ENCODE measurements at places on chromosomes 2 and 18. TPM values are rescaled to one million over a fixed set of nuclear protein-coding genes. Genes with fewer than 3 reads are reported as not detected.

DNA sequence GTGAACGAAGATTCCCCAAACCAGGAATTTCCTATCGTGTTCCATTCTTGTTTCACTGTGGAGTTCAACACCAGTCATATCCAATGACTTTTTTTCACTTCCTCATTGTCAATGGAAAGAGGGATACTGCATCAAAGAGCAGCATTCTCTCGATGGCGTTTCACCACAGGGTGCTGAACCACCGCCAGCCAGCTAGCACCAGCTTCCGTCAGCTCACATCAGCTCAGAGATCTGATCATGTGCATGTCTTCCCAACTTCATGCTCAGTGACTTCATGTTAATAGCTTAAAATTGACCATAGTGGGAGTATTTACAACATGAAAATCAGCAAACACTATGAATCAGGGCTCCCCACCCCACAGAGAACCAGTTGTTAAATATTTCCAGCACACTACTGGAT is 359.9 kb downstream of the TNS1 start:
- no peak for DNase-seq
- no peaks in the 10 kb centered on the region for H3K27me3 ChIP-seq
- H3K27ac ChIP-seq, result no peak overlapping the region
- no peaks in the 10 kb centered on the region for H3K36me3 ChIP-seq
- no peak overlapping the region for H3K4me3 ChIP-seq

DNA sequence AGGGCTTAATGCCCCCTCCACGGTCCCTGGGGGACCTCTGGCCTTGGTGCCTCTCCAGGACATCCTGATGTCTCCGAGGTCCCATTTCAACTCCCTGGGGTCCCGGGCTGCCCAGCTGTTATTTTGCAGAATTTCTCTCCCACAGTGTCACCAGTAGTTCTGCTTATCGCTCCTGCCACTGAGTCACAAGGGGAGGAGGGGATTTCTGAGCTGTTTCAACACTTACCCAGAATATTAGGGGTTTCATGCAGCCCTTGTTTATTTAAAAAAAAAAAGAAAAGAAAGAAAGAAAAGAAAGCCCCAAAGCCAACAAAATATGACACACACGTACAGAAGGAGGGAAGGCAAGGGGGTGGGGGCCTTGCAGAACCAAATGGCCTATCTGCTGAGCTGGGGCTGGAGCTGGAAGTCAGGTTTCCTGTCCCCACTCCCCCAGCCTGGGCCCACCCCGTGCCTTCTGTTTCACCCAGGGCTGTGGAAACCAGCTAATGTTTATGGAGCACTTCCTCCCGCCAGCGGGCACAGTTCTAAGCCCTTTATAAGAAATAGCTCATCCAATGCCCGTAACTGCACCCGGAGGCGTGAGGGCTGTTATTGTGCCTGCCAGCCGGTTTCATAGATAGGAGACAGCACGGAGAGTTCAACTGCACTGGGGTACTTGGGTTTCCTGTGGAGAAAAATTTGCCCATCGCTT is 8.4 kb upstream of the ARID5A start:
- no peaks in the 10 kb centered on the region for H3K36me3 ChIP-seq
- H3K27ac ChIP-seq, result peak overlapping the region; percentile 92
- H3K4me1 ChIP-seq, result peaks cover 85% of the 10 kb centered on the region
- no peaks in the 10 kb centered on the region for H3K27me3 ChIP-seq
- H3K4me3 ChIP-seq, result peak overlapping the region; percentile 79
- DNase-seq, result peak; percentile 89

GRCh38 chr2:241179899-241180298 is 8.6 kb upstream of the ANO7 start:
- H3K4me3 ChIP-seq, result no peak overlapping the region
- H3K36me3 ChIP-seq, result peaks cover 36% of the 10 kb centered on the region
- peaks cover 10% of the 10 kb centered on the region for H3K4me1 ChIP-seq
- H3K27ac ChIP-seq, result peak overlapping the region; percentile 63

DNA sequence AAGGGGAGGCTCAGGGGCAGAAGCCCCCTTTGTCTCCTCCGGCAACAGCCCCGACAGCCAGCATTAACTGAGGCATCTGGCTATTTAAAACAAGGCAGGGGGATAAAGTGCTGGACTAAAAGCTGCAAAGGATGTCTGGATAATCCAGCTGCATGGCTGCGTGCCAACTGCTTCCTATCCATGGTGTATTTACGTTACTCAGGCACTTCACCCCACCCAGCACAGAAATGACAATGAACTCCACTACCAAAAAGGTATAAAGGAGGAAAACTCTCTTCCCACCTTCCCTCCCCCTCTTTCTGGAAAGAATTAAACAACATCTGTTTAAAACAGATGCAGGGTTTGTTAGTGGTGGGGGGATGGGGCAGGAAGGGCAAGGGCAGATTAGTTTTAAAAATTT is 82.5 kb downstream of the SPRED2 start:
- no peak overlapping the region for H3K27ac ChIP-seq
- H3K36me3 ChIP-seq, result no peaks in the 10 kb centered on the region
- peaks cover 3% of the 10 kb centered on the region for H3K27me3 ChIP-seq

- no peak overlapping the region for H3K27ac ChIP-seq
- peaks cover 22% of the 10 kb centered on the region for H3K27me3 ChIP-seq
- no peak for DNase-seq
- no peak overlapping the region for H3K4me3 ChIP-seq
- no peaks in the 10 kb centered on the region for H3K4me1 ChIP-seq
Measured at GRCh38 chr18:44659771-44660170, 20.9 kb upstream of the SETBP1 start.

GRCh38 chr18:31920277-31920676 is 22.7 kb downstream of the TRAPPC8 start:
- no peak overlapping the region for H3K27ac ChIP-seq
- peaks cover 7% of the 10 kb centered on the region for H3K4me1 ChIP-seq
- H3K36me3 ChIP-seq, result peaks cover 20% of the 10 kb centered on the region
- H3K27me3 ChIP-seq, result no peaks in the 10 kb centered on the region
- DNase-seq, result no peak

GULP1 gene
- not detected for total RNA-seq

CRYGC gene
- total RNA-seq, result not detected

DNA sequence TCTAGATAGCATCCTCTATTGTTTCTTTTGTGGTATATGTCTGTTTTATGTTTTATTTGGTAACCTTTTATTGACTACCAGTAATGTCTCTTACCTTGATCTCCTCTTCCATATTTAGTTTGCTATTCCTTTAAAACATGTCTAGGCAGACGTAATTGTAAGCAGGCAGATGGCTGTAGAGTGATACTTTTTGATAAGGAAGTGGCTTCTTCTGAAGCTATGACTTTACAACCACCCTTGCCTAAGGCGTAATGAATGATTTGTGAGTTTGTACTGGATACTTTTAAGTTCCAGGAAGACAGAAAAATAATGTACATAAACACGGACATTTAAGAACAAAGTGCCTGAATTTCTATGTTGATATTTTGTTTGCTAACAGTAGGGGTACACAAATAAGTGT is 85.6 kb downstream of the ZNF804A start:
- no peaks in the 10 kb centered on the region for H3K4me1 ChIP-seq
- no peak for DNase-seq
- H3K27ac ChIP-seq, result no peak overlapping the region
- H3K36me3 ChIP-seq, result no peaks in the 10 kb centered on the region
- H3K4me3 ChIP-seq, result no peak overlapping the region
- no peaks in the 10 kb centered on the region for H3K27me3 ChIP-seq

GRCh38 chr2:231190531-231191197 is 7.8 kb upstream of the ARMC9 start:
- DNase-seq, result no peak
- no peaks in the 10 kb centered on the region for H3K4me1 ChIP-seq
- no peak overlapping the region for H3K4me3 ChIP-seq

ATP6V1B1 gene
- not detected for total RNA-seq

DNA sequence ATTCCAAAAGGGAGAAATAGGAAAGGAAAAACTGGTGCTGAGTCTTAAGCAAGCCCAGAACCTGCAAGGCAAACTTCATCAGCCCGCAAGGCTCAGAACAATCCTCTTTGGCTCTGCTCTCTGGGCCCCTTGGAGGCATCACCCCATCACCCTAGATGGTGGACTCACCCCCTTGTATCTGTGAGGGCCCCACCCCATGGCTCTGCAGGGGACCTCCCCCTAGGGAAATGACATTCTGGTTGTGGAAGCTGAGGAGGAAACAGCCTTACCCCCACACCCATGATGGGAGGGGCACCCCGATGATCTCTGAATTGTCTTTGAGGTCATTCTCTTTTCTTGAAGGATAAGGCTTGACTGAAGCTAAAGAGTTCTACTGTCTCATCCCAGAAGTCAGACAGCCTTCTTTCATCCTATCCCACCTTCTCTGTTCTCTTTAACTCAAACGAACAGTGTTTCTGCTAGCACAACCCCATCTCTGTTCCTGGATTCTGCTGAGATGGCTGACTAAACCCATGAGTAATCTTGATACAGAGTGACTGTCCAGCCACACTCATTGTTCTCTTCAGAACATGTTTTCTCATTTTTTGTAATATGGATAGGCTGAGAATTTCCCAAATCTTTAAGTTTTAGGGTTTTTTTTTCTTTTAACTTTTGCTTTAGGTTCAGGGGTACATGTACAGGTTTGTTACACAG is 492.1 kb upstream of the MYT1L start:
- no peak overlapping the region for H3K27ac ChIP-seq
- no peak overlapping the region for H3K4me3 ChIP-seq
- DNase-seq, result no peak

DNA sequence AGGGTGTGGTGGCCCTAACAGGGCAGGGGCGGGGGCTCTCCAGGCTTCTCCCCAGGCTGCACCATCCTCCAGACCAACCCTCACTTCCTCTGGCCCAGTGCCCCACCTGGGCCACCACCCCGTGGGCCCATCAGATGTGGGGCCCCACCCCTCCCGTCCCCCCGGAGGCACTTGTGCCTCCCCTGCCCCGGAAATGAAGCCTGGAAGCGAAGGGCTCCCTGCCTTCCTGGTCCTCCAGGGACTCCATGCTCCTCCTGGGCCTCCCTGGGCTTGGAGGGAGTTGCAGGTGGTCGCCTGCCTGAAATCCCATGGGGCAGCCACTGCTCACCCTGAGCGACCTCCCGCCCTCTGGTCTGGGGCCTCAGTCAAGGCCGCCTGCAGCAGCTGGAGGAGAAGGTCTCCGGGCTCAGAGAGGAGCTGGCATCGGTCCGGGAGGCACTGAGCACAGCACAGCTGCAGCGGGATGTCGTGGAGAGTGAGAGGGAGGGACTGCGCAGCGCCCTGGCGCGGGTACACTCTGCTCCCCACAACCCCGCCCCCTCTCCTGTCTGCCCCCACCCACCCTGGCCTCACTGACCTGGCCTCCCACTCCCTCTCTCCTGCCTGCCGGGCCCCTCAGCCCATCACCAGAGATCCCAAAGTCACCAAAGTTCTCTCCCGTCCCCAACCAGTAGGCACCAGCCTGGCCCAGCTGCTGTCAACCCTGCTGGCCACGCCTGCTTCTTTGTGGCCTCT is 28.0 kb downstream of the CROCC2 start:
- no peaks in the 10 kb centered on the region for H3K4me1 ChIP-seq
- peaks cover 7% of the 10 kb centered on the region for H3K27me3 ChIP-seq
- no peaks in the 10 kb centered on the region for H3K36me3 ChIP-seq
- DNase-seq, result no peak
- H3K4me3 ChIP-seq, result no peak overlapping the region

DNA sequence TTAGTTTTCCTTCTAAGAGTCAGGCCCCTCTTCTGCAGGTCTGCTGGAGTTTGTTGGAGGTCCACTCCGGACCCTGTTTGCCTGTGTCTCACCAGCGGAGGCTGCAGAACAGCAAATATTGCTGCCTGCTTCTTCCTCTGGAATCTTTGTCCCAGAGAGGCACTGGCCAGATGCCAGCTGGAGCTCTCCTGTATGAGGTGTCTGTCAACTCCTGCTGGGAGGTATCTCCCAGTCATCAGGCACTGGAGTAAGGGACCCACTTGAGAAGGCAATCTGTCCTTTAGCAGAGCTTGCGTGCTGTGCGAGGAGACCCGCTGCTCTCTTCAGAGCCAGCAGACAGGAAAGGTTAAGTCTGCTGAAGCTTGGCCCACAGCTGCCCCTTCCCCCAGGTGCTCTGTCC is 4.8 kb downstream of the REG1B start:
- DNase-seq, result no peak
- H3K4me3 ChIP-seq, result no peak overlapping the region
- H3K27me3 ChIP-seq, result no peaks in the 10 kb centered on the region

DNA sequence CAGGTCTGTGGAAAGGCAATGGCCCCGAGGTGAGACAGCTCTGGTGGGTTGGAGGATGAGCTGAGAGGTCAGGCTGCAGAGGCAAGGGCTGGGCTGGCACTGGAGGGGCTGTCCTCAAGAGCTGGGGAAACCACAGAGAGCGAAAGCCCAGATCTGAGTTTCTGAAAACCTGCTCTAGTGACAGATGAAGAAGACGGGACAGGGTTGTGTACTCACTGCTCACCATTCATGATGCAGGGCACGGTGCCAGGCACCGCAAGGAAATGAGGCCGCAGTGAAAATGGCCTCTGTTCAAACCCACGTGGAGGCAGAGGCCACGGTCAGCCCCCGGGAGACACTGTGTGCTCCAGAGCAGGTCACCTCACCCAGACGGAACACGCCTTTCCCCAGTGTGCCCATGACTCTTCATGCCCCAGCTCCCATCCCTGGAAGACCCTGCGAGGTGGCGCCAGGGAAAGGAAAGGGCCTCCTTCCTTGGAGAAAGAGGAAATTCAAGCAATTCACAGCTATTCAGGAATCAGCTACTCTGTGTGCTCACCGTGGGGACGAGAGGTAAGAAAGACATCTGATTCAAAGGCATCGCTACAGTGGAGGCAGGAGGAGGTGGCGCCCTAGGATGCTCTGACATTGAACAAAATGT is 24.3 kb upstream of the ID2 start:
- no peaks in the 10 kb centered on the region for H3K36me3 ChIP-seq
- peaks cover 5% of the 10 kb centered on the region for H3K27me3 ChIP-seq
- H3K27ac ChIP-seq, result peak overlapping the region; percentile 44
- H3K4me1 ChIP-seq, result peaks cover 14% of the 10 kb centered on the region

DNA sequence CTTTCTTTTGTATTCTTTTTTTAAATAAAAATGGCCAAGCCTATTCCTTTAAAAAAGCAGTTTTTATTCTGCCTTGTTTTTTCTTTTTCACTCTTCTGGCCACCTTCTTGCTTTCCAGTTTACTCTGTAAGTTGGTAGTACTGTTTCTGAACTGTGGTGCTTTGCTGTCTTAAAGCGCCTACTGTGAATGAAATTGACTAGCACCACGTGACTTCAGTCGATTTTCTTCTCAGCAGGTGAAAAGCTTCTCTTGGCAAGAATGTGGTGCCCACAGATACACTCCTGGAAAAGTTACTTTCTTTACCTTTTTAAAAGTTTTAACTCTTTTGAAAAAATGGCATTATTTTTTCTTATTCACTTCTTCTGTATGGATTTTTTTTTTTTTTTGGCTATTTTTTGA is 32.4 kb downstream of the DYNC1I2 start:
- DNase-seq, result no peak
- peaks cover 2% of the 10 kb centered on the region for H3K4me1 ChIP-seq
- H3K27me3 ChIP-seq, result no peaks in the 10 kb centered on the region
- H3K4me3 ChIP-seq, result no peak overlapping the region
- peaks cover 22% of the 10 kb centered on the region for H3K36me3 ChIP-seq
- H3K27ac ChIP-seq, result no peak overlapping the region

DNA sequence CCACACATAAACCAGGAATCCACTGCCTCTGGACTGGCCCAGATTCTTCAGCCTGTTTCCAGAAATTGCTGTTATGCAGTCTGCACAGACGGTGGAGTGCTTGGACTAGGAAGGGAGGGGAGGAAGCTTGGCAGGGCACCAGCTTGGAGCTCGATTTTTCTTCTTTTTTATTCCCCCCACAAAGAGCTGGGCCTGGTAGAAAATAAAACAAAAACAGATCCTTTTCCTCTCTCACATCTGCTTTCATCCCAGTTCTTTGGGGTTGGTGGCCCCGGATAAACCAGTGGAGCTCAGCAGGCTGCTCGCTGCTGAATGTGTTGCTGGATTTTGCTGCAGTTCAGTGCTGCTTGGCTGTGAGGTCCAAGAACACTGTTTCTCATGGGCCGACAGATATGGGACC is 16.0 kb downstream of the LRRTM1 start:
- DNase-seq, result no peak
- no peak overlapping the region for H3K4me3 ChIP-seq
- no peaks in the 10 kb centered on the region for H3K36me3 ChIP-seq
- no peaks in the 10 kb centered on the region for H3K27me3 ChIP-seq
- no peaks in the 10 kb centered on the region for H3K4me1 ChIP-seq
- H3K27ac ChIP-seq, result no peak overlapping the region

REG1B gene
- not detected for total RNA-seq

Data from activated CD4-positive, alpha-beta T cell treated with anti-CD3 and anti-CD28 coated beads, Interleukin-2, amount 10 ng/mL, durations not matched to agents 24 days and 14 days (primary cell).